ENCODE measurements at places on chromosomes 1 and 21. TPM values are rescaled to one million over a fixed set of nuclear protein-coding genes. Genes with fewer than 3 reads are reported as not detected.

DNA sequence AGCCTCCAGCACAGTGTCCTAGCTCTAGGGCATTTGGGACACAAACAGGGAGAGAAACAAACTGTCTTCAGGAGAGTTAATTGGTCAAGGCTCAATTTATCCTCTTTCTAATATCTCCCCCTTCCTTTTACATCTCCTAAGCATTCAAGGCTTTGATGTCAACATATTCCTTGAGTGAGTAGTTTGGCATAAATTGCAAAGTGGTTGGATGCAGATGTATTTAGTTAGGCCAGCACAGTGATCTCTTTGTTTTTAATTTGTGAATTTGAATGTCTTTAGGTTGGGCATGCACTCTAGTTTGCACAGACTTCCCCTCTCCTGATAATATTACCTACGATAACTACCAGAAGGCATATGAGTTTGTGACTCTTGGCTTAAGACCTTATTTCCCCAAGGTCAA, 12.5 kb upstream of the OLFML2B start:
- DNase-seq, result no peak

GRCh38 chr1:32100359-32100758, 7.5 kb upstream of the KPNA6 start:
- no peak for DNase-seq

DNA sequence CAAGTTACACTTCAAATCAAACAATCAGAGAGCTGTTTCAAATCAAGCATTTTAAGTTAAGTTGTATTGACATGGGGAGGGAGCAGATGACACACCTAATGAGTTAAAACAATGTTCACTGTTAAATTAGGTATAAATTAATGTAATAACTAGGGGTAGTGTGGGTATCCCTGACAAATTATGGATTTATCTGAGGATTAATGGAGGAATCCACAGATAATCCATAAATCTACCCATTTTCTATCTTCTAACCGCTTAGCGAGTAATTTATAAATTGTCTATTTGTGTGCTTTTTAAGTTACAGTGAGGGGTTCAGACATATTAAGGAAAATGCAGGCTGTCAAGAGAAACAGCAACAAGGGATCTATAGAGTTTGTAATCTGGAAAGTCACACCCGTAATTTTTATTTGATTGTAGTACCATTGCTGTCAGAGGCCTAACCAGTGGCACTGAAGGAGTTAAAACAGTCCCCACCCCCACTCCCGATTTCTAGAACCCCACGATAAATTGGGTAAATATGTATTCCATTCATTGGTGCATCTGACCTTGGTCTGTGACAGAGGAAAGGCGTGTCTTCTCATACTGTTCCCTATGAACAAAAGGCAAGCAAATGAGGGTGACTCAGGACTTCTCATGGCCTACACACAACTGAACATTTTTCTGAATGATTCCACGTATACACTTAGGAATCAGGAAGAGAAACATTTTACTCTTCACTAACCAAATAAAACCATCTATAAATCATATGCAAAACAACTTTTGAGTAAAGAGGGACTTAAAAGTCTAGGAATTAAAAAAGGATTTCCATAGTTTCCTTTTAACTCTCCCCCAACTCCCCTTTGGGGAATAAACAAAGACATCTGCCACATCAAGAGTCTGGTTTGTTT, 7.4 kb downstream of the IRF2BP2 start:
- peak; percentile 96 for DNase-seq

GRCh38 chr1:114485286-114485685, 25.7 kb downstream of the TRIM33 start:
- DNase-seq, result no peak

DNA sequence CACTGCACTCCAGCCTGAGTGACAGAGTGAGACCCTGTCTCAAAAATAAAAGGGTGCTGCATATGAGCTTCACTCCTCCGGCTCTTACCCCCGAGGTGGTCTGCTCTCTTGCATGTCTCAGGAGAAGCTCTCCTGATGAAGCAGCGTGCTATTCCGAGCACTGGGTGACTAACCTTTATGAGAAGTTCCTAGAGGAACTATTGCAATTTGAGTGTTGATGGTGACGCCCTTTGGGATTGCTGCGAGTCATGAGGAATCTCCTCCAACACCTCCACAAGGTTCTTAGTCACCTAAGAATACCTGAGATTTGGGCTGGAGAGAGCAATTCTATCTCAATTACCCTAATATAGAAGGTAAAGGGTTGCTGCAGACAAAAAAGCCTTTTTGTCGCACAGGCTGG, 40.8 kb upstream of the TINAGL1 start:
- no peak for DNase-seq

GRCh38 chr1:55329091-55329490, 113.9 kb upstream of the USP24 start:
- no peak for DNase-seq

DNA sequence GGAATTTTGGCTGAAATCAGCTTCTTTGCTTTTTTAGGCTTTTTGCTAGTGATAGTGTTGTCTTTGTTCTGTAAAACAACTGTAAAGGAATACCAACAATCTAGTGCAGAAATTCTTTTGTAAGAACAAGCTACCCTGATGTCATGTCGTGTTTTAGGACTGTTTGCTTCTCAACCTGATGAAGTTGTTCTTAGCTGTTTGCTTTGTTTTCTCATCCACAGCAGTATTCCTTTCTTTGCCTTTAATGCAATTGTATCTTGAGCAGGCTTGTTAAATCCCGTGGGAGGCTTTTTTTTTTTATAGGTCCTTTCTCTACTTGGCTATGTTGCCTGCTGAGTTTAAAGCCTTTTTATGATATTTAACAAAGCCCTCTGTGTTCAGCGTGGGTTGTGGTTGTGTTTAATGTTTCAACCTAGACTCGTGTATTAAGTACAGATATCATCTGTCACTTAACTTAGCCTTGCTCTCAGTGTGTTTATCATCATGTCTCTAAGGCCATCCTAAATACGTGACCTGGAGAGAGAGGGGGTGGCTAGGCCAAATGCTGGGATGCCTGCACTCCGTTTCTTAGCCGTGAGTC, 31.6 kb downstream of the ADARB1 start:
- no peak for DNase-seq

GRCh38 chr1:207740207-207740606, 11.6 kb upstream of the CD46 start:
- no peak for DNase-seq

DNA sequence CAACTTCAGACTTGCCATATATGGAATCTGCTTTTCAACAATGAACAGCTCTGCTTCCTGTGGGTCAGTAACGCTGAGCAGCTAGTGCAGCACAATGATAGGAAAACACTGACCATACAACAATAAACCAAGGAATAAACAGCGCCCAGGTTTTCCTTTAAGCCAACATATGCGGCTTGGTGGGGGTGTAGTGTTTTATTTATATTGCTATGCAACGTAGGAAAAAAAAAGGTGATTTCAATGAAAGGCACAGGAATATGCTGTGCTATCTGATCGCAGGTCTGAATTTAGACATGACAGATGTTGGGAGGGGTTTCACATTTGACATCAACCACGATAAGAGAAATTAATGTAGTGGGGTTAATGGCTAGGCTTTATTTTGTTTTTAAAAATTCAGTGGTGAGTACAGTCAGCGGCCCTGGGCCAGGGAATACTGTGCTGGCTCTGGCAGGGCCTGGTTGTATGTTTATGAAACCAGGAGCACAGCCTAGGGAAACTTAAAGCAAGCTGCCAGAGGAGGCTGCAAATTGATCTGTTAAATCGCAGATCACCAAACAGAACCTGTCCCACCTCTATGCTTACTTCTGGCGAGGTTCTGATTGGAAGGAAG, 4.3 kb downstream of the TSPAN2 start:
- no peak for DNase-seq

- no peak for DNase-seq
Measured at GRCh38 chr1:90922996-90923395, 98.8 kb downstream of the ZNF644 start.

DNA sequence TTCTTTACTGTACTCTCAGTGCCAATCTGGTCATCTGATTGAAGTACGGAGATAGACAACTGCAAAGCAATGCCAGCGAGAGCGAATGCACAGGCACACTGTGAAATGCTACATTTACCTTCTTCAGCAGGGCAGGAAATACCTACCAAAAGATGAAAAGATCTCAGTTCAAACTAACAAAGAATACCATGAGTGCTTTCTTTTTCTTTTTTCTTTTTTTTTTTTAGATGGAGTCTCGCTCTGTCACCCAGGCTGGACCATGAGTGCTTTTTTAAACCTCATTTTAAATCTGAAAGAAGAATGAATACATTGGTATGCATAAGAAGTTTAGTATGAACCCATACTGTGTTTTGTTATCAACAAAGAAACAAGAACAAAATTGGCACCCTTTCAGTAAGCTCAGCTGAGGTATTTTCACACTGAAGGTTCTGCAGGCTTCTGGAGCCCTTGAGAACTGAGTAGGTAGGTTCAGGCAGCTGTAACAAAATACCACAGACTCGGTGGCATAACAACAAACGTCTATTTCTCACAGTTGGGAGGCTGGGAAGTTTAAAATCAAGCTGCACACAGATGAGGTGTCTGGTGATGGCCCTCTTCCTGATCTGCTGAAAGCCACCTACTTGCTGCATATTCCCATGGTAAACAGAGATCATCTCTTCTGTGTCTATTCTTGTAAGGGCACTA, 1.7 kb upstream of the CHI3L2 start:
- DNase-seq, result no peak

DNA sequence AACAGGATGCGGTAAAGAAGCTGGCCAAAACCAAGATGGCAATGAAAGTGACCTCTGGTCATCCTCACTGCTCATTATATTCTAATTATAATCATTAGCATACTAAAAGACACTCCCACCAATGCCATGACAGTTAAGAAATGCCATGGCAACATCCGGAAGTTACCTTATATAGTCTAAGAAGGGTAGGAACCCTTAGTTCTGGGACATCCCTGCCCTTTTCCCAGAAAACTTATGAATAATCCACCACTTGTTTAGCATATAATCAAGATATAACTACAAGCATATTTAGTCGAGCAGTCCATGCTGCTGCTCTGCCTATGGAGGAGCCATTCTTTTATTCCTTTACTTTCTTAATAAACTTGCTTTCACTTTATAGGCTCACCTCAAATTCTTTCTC, 79.8 kb downstream of the DDX20 start:
- DNase-seq, result no peak

- peak; percentile 65 for DNase-seq
Measured at GRCh38 chr1:165367375-165367993, 11.0 kb upstream of the LMX1A start.

DNA sequence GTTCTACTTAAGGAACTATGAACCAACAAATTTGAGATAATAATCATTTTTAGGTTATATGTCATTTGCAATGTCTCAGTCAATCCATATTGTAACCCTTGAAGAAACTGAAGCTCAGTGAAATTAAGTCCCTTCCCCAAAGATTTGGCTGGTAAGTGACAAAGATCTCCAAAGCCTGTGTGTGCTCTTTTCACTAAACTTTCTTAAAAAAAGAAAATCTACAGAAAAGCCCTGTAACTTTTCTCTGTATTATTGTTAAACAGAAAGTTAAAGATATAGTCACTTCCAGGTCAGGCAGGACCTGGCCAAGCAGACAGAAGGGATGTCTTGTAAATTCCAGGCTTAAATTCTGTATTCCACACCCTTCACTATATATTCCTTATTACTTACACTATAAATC, 1.5 kb downstream of the LIX1L start:
- DNase-seq, result no peak

GRCh38 chr1:22420455-22421053, 31.1 kb upstream of the ZBTB40 start:
- peak; percentile 64 for DNase-seq

- DNase-seq, result no peak
Measured at GRCh38 chr1:231702331-231702730, 75.7 kb downstream of the DISC1 start.

DNA sequence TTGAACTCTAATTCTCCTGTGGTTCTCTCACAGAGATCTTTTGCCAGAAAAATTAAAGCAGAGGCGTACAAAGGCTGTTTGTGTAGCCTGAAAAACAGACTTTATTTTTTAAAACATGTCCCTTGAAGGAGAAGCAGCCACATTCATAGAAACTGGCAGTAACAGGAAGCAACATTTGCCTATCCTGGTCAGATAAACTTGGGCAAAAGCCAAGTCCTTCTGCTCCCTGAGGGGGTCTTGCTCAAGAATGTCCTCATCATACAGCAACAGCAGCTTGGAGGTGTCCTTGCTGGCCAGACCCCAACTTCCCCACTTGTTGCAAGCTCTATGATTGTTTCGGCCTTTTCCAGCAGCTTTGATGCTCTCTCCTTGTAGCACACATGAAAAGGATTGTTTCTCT, 36.3 kb downstream of the MSTO1 start:
- DNase-seq, result no peak

DNA sequence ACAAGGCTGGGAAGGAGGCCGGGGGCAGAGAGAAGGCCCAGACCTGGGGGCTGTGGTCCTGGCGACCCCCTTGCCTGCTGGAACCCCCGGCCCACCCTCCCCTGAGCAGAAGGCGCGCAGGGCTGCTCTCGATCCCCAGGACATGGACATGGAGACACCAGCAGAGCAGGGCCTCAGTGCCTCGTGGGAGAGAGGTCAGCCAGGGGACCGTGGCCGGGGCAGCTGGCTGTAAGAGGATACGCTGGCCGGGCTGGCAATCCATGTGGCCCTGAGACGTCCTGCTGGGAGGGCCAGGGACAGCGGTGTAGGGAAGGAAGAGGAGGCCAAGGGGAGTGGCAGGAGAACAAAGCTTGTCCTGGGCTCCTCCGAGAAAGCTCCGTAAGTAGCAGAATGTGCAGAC, 132.2 kb downstream of the CASZ1 start:
- DNase-seq, result no peak

DNA sequence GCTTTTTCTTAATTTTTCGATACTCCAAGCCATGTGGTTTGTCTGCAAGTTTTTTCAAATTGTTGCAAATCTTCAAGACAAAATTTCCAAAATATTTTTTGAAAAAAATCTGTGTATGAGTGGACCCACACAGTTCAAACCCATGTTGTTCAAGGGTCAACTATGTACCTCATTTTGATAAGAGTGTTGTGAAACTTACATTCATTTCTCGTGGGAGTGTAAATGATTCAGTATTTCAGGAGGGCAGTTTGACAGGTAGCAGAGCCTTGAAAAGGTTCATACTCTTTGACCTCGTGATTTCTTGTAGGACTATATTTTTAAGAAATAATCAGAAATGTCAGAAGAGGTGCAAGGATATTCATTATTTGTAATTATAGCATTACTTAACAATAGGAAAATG, 68.0 kb downstream of the ANGPTL1 start:
- no peak for DNase-seq

GRCh38 chr1:205016075-205016474, 26.9 kb upstream of the CNTN2 start:
- no peak for DNase-seq

GRCh38 chr1:117366177-117367045, 838 bp upstream of the MAN1A2 start:
- DNase-seq, result peak; percentile 43

The SPATA46 gene
- not detected for total RNA-seq

The LCE1B gene
- total RNA-seq, result not detected

Data from A172 (cell line).